ENCODE measurements at places on chromosomes 6 and 20. TPM values are rescaled to one million over a fixed set of nuclear protein-coding genes. Genes with fewer than 3 reads are reported as not detected.
A peak's percentile ranks its signal among the peaks of the same experiment; 100 is the strongest.

The HLA-DRA gene
- total RNA-seq: 342 TPM

The NKAIN2 gene
- total RNA-seq: not detected

The CCDC170 gene
- total RNA-seq: 0.81 TPM

The CST5 gene
- total RNA-seq: not detected

The SCP2D1 gene
- not detected for total RNA-seq

The LHFPL5 gene
- not detected for total RNA-seq

DNA sequence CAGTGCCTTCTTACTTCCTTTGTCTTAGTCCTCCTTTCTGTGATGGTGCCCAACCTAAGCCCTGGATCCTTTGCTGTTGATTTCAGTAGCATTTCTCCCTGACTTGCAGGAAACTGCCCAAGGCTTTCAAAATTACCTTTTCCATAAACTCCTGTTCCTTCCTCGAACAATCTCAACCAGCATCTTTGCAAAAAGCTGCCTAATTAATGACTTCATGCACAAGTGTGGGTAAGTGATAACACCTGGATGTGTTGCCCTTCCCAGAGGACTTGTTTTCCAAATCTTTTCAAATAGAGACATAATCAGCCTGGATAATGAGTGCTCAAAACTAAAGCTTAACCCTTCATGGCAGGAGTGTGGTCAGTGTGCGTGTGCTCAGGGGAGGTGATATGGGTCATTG is 118.0 kb downstream of the PCSK2 start:
- no peak for DNase-seq
- no peaks in the 10 kb centered on the region for H3K27me3 ChIP-seq
- no peaks in the 10 kb centered on the region for H3K4me1 ChIP-seq
- H3K4me3 ChIP-seq: no peak overlapping the region
- H3K27ac ChIP-seq: no peak overlapping the region

DNA sequence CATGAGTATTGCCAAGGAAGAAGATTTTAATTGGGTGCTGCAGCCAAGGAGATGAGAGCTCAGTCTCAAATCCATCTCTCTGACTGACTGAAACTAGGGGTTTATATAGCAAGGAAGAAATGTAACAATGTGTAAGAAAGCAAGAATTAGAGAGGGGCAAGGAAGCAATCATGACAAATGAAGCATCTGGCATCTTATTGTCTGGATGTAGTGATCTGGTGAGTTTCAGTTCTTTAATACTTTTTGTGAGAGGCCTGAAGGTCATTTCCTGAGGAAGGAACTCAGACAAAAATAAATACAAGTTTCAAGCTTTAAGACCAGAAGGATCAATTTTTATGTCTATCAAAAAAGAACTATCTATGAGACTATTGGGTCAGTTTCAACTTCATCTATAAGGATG is 64.2 kb downstream of the HTR1E start:
- no peaks in the 10 kb centered on the region for H3K36me3 ChIP-seq
- no peaks in the 10 kb centered on the region for H3K27me3 ChIP-seq
- H3K27ac ChIP-seq: no peak overlapping the region

GRCh38 chr6:127486934-127487333 is 27.7 kb upstream of the KIAA0408 start:
- H3K27me3 ChIP-seq: no peaks in the 10 kb centered on the region
- H3K36me3 ChIP-seq: no peaks in the 10 kb centered on the region
- peaks cover 5% of the 10 kb centered on the region for H3K4me1 ChIP-seq
- no peak for DNase-seq

DNA sequence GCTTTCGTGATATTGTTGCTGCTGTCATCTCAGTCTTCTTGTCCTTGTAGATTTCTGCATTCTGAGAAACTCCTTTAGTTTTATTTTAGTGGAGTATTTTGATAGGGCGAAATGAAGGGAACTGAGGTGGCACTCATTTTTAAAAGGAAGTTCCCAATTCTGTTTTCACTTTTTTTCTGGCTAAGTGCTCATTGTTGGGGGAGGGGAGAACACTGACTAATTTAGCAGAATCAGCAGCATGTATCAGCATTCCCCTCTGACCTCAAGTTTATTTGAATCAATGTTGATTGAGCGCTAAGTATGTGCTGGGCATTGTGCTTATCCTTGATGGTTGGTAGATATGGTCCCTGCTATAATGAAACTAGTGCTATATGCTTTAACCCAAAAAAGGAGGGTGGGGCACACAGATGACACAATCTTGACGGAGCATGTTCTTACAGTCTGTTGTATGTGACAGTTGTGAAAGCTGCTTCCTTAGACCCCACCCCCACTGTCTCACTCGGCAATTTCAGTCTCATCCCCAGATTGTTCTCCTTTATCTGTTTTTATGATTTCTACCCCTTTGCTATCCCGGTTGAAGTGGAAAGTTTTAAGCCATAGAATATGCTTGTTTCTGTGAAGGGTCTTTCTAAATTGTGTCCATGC is 262.4 kb downstream of the SOX4 start:
- no peak overlapping the region for H3K27ac ChIP-seq
- H3K4me3 ChIP-seq: no peak overlapping the region
- no peaks in the 10 kb centered on the region for H3K36me3 ChIP-seq
- no peaks in the 10 kb centered on the region for H3K4me1 ChIP-seq
- no peak for DNase-seq

DNA sequence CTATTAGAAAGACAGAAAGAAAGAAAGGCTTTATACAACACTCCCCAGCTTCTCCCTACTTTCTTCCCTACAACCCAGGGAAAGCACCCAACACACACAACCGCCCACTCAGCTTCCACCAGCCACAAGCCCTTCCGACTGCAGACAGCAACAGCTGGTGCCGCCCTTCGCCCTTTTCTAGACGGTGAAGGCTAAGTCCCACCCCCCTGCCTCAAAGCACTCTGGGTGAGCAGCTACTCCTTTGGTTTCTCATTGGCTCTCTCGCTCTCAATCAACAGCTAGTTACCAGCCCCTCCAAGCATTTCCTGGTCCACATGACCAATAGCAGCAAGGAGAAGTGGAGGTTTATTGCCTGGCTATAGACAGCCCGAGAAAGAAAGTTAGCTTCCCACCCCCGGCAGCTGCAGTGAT is 230.1 kb upstream of the MOCS1 start:
- H3K27me3 ChIP-seq: no peaks in the 10 kb centered on the region
- H3K27ac ChIP-seq: no peak overlapping the region
- no peaks in the 10 kb centered on the region for H3K36me3 ChIP-seq
- DNase-seq: no peak
- no peaks in the 10 kb centered on the region for H3K4me1 ChIP-seq
- H3K4me3 ChIP-seq: no peak overlapping the region

DNA sequence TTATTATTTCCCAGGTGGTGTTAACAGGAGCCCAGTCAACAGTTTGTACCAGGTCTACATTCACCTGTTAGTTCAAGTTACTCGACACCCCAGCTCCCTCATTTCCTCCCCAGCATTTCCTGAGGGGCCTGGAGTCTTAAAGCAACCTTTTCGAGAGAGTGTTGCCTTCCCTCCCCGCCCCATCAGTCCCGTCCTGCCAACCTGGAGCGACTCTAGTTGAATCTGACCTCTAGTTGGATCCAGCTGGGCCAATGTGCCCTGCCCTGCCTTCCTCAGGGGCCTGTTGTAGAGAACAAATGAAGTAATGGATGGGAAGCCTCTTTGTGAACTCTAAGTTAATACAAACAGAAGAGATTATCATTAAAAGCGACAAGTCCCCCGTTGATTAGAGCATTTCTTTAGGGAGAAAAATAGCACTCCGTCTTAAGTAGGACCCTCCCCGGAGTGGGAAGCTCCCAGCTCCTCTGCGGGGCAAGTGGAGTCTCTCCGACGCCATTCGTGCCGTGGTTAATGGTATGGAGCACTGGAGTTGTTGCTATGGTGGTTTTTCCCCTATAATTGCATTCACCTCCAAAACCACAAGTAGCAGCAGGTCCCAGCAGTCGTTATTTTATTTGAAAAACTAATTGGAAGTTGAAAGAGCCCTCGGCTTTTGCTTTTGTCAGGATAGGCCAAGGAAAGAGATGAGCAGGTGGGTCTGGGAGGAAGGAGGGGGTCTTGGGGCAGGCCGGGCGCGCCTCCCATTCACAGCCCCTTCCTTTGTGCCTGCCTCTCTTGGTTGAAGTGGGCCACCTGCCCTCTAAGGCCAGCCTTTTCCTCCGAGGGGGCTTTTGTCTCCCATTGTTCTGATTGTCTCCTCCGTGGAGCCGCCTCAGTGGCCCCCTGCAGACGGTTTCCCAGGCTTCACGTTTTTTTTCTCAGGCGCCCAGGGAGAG is 16.1 kb downstream of the GHRH start:
- H3K27me3 ChIP-seq: no peaks in the 10 kb centered on the region
- peaks cover 10% of the 10 kb centered on the region for H3K4me1 ChIP-seq

DNA sequence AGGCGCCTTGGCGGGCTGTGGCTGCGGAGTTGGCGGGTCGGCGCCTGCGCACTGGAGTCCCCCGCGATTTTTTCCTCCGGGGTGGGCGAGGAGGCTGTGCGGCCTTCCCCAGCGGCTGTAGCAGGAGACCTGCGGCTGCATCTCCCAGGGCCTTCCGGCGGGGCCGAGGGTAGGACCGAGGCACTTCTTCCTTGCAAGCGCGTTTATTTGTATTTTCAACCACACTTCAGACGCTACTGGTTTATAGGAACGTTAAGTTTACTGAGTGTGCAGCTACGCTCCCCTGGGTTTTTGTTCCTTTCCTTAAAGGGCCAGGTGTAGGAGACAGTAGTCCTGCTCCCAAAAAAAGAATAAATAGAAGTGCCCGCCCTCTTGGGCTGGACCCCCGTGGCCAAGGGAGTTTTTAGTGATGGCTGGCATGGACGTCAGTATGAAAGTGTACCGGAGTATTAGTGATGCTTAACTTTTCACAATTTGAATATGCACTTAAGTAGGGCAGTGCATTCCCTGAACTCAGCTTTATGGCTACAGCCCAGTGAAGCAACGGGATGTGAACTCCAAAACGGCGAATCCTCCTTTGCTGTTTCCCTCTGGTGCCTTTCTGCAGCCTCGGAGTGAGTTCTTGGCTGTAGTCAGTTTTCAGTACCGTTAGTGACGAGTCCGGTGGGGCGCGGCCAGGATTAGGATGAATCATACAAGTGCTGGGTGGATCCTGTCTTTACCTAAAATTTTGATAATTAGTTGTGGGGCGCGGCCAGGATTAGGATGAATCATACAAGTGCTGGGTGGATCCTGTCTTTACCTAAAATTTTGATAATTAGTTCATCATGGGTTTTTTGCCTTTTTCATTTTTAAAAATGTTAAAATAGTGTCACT is 1.0 kb upstream of the FBXO5 start:
- peak; percentile 83 for DNase-seq
- H3K4me3 ChIP-seq: peak overlapping the region; percentile 99
- H3K4me1 ChIP-seq: peaks cover 38% of the 10 kb centered on the region
- no peaks in the 10 kb centered on the region for H3K27me3 ChIP-seq
- H3K27ac ChIP-seq: peak overlapping the region; percentile 90
- H3K36me3 ChIP-seq: no peaks in the 10 kb centered on the region

DNA sequence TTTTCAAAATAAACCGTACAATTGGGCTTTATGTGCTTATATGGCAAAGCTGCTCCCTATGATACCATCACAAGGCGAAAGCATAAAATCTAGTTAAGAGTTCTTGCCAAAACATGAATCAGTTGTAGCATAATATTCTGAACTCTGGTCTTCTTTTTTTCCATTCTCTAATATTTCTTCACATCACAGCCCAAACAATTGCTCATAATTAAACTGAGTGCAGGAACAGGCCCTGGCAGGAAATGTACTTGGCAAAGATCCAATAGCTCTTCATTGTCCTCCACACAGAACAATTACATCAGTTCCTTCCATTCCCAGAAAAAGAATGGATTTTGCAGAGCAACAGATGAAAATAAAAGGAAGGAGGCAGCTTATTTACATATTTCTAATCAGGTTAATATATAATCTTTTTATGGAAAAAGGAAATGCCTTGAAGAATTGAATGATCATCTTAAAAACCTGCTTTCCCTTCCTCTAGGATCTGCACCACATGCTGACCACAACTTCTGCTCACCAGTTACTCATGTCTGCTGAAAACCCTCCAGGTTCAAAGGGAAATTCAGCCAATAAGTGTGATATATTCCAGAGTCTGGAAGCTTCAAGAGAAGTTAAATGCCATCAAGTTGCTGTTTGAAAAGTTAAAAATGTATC is 123.3 kb upstream of the COL21A1 start:
- H3K27me3 ChIP-seq: no peaks in the 10 kb centered on the region
- peak overlapping the region; percentile 92 for H3K27ac ChIP-seq
- H3K4me1 ChIP-seq: peaks cover 28% of the 10 kb centered on the region
- DNase-seq: peak; percentile 39
- peak overlapping the region; percentile 51 for H3K4me3 ChIP-seq

DNA sequence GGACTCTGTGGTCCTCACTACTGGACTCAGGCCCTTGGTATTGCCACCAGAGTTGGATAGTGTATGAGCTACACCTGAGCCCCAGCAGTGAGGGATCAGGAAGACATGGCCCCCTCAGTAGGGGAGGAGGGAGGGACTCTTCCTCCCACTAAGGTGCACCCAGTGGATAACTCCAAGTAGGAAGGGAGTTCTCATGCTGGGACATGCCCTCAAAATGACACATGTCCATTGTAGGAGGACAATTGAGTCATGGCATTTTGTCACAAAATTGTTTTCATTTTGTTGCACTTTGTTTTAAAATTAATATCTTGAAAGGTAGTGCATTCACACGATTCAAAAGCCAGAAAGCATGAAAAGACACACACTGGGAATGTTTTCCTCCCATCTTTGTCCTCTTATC is 127.2 kb downstream of the FOXO3 start:
- H3K4me1 ChIP-seq: peaks cover 39% of the 10 kb centered on the region
- DNase-seq: no peak
- no peak overlapping the region for H3K27ac ChIP-seq
- no peaks in the 10 kb centered on the region for H3K36me3 ChIP-seq
- H3K27me3 ChIP-seq: no peaks in the 10 kb centered on the region

DNA sequence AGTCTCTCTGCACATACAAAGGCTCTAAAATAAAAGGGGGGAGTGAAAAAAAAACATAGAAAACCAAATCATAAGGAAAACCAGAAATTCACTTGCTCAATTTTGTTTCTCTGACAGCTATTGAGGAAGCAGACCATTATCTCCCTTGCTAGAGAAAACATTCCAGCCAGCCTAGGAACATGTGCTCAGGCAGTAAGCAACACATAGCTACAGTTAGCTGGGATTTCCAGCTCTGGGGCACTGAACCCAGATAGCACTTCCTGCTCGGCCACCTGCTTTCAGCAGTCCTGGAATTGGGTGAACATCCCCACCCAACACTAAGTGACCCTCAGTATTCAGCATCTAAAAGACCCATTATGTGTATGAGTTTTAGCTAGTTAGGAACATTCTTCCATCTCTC is 61.3 kb downstream of the TNFRSF21 start:
- H3K4me1 ChIP-seq: no peaks in the 10 kb centered on the region
- no peak for DNase-seq
- H3K4me3 ChIP-seq: no peak overlapping the region
- H3K27me3 ChIP-seq: no peaks in the 10 kb centered on the region
- no peak overlapping the region for H3K27ac ChIP-seq
- no peaks in the 10 kb centered on the region for H3K36me3 ChIP-seq

DNA sequence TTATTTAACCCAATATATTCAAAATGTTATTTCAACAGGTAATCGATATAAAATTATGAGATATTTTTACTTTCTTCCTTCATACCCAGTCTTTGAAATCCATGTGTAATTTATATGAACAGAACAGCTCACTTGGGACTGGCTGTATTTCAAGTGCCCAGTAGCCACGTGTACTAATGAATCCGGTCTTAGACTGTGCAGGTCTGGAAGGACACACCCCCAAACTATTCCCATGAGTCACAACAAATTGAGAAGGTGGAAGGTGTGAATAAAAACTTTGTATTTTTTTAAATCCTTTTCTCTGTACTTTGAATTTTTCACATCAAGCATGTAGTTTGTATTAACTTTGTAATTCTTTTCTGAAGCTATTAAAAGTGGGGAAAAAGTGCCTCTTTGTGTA is 2.8 kb downstream of the UNC5CL start:
- no peaks in the 10 kb centered on the region for H3K4me1 ChIP-seq
- no peaks in the 10 kb centered on the region for H3K36me3 ChIP-seq
- no peak for DNase-seq
- no peaks in the 10 kb centered on the region for H3K27me3 ChIP-seq
- H3K27ac ChIP-seq: no peak overlapping the region
